CD4-positive, alpha-beta T cell treated with Interleukin-6 at 100 ng/mL for 8 hours (primary cell): ENCODE measurements at places on chromosomes 6 and 20.

GRCh38 chr6:68343901-68344300 lies 291.2 kb upstream of the ADGRB3 start:
- no peak for DNase-seq

DNA sequence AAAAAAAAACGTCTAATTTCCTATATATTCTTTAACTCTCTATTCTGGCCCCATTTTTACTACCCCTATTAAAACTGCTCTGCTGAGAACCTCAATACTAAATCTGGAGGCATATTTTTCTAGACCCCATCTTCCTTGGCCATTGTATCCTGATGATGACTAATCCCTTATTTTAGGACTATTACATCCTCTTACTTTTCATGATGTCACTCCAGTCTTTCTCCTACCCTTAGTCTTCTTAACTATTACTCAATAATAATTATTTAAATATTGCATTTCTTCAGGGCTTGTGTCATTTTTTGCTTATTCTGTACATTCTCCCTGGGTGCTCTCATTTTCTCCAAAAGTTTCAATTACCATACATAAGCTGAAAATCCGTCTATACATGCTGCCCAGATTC lies 6.4 kb downstream of the FBXO30 start:
- no peak for DNase-seq

DNA sequence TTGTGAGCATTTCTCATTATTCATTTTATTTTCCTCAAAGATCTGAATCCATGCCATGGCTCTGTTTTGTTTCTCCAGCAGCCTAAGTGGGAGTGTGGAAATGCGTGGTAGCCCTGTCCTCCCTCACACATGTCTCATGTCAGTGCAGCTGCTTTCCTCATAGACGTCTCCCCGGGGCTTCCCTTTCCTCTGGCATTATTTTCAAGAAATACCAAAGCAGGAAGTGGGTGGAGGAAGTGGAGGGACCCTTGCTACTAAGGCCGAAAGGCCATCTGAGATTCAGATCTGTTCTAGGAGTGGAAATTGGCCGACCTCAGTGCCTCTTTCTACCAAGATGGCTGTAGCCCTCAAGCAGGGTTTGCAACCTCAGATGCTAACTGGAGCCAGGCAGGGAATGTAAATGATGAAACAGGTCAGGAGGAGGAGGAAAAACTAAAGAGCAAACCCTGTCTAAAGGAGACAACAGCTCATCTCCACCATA lies 420.9 kb upstream of the PLCB4 start:
- no peak for DNase-seq

DNA sequence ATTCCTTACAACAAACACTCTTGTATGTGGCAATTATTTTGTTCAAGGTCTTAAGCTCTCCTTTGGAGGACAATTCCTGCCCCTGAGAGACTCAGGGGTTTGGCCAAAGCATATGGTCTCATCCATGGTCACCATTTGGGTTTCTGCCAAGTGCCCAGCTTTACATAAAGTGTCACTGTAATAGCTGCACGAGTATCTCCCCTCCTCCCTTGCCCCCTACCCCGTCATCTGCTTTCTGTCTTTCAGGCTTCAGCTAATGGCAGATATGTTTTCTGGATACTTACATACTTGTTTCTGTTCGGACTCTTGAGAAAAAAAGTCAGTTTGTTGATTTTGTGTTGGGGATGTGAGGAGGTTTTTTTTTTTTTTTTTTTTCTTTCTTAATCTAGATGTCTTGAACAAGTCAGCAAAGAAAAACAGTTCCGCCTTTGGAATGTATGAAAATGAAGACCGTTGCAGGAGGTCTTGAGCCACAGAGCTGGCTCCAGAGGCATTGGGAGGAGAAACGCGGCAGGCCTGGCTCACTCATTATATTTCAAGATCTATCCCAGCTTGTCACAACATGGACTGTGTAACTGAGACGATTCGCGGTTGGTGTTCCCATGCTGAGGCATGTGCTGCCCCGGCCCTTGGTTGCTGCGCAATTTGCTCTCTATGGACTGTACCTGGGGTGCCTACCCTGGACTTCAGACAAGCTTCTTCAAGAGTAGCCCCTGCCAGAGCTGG lies 32.6 kb upstream of the STX16 start:
- DNase-seq, result no peak

DNA sequence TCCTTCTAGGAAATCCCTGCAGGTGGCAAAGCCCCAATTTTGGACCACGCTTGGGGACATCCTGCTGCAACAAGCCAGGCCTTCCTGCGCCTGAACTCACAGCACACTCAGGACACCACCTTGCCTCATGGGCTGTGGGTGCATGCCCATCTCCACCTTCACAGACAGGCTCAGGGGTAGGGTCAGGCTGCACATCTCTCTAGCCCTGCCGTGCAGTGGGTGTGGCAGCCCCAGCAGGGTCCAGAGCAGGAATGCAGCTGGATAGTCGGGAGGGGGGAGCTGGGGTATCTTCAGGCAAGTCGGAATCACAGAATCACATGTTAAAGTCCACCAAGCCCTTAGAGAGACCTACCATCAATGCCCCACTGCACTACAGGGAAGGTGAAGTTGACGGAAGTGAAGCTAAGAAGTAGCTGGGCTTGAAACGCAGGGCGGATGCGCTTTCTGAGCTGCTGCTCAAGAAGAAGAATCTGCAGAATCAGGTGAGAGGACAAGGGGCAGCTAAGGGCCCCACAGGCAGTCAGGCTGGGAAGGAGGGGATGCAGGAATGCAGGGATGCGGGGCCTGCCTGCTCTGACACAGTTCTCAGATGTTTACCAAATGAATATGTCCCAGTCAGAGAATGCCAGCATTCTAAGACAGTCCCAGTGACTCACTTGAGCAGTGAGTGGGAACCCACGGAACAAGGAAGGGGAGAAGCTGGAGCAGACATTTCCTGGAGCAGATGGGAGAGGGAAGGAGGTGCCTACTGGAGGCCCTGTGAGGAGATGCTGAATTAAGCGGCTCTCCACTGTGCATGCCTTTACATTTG lies 11.3 kb downstream of the SERPINB6 start:
- no peak for DNase-seq

DNA sequence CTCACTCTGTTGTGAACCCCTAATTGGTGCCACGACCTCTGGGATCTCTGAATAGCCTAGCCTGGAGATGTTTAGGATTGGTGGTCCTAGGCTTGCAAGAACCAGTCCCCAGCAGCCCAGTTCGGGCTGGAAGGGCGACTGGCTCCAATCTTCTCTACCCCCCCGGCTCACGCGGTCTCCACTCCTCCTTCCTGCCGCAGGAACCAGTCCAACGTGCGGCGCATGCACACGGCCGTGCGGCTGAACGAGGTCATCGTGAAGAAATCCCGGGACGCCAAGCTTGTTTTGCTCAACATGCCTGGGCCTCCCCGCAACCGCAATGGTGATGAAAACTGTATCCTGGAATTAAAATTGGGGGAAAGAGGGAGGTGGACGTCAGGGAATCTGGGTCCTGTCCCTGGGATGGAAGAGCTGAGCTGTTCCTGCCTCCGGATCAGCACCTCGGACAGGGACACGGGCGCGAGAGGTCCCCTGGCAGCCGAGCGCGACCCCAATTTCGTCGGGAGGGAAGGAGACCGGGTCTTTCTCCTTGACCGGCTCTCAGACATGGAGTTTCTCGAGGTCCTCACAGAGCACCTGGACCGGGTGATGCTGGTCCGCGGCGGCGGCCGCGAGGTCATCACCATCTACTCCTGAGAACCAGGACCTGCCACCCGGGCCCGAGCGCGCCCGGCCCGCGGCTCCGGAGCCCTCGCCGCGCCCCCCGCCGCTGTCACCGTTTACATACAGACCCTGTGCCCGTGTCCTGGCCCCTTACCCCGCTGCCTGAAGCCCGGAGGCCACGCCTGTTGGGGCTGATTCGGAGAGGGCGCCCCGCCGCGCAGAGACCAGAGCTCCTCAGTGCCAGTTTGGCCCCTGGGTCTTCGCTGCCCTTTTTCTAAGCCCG lies 28.2 kb downstream of the SLC12A5 start:
- DNase-seq, result no peak

DNA sequence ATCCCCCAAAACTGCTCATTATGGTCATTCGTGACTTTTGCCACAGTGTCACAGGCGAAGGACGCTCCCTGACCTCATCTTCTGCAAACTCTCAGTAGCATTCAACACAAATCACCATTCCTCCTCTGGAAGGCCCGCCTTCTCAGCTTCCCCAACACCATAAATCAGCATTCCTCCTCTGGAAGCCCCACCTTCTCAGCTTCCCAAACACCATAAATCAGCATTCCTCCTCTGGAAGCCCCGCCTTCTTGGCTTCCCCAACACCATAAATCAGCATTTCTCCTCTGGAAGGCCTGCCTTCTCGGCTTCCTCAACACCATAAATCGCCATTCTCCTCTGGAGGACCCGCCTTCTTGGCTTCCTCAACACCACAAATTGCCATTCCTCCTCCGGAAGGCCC lies 288.0 kb upstream of the AGPAT4 start:
- DNase-seq, result no peak

- DNase-seq, result no peak
Measured at GRCh38 chr6:16124198-16125180, 4.4 kb upstream of the MYLIP start.

GRCh38 chr20:18686696-18687095 lies 98.8 kb downstream of the DTD1 start:
- DNase-seq, result no peak

DNA sequence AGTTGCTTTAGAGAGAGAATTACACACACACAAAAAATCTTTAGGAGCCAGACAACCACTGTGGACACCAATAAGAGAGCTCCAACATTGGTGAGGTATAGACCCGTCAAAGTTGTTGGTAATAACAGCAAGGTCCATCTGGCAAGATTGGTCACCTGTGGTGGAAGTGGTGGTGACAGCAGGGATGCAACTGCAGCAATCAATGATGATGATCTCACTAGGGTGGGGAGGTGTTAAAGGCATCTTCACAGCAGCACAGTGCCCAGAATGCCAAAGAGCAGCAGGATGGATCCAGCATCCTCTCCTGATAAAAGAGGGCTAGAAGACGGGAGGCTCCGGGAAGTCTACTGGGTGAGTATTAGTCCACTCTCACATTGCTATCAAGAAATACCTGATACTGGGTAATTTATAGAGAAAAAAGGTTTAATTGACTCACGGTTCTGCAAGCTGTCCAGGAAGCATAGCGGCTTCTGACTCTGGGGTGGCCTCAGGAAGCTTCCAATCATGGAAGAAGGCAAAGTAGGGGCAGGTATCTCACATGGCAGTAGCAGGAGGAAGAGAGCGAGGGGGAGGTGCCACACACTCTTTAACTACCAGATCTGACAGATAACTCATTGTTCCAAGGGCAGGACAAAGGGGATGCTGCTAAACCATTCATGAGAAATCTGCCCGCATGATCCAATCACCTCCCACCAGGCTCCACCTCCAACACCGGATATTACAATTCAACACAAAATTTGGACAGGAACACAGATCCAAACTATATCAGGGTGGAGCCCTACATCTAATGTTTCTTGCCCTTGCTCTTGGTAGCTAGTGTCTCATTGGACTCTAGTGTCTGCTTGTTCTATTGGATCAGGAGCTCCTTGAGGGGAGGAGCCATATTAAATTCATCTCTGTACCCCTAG lies 48.9 kb downstream of the KLHL31 start:
- no peak for DNase-seq

DNA sequence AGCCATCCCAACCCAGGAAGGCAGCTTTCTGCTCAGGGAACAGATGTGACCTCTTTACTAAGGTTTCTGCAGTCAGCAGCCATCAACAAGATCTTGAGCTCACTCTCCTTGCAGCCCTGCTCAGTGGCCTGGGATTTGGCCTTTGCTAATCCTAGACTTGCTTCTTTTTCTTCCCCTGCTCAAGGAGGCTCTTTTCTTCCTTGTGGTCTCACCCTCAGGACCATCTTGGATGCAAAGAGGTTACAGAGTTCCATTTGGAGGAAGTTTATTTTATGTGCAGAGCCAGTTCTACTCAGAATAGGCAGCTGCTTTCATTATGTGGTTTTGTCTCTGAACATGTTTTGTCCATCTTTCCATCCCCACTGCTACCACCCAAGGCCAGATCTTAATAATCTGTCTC lies 49.3 kb downstream of the RALY start:
- DNase-seq, result no peak

GRCh38 chr6:77204555-77204954 lies 258.7 kb downstream of the HTR1B start:
- DNase-seq, result no peak

DNA sequence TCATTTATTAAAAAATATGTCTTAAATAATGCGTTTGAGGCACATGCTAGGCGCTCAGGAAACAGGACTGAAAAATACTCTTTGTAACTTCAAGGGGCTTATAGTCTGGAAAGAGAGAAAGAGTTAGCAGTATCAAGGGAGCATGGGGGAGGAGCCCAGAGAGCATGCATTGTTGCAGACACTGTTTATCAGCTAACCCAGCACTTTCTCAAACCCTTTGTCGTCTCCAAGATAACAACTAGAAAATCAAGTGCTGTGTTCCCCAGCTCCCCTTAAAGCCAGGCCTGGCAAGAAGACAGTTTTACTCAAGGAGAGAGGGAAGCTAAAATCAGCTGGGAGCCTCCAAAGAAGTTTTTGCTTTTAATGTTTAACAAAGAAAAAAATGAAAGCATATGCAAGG lies 98.4 kb downstream of the PERP start:
- no peak for DNase-seq

GRCh38 chr20:24461848-24462247 lies 7.6 kb upstream of the SYNDIG1 start:
- DNase-seq, result no peak

- DNase-seq, result no peak
Measured at GRCh38 chr20:51379601-51380341, 162.7 kb downstream of the NFATC2 start.

DNA sequence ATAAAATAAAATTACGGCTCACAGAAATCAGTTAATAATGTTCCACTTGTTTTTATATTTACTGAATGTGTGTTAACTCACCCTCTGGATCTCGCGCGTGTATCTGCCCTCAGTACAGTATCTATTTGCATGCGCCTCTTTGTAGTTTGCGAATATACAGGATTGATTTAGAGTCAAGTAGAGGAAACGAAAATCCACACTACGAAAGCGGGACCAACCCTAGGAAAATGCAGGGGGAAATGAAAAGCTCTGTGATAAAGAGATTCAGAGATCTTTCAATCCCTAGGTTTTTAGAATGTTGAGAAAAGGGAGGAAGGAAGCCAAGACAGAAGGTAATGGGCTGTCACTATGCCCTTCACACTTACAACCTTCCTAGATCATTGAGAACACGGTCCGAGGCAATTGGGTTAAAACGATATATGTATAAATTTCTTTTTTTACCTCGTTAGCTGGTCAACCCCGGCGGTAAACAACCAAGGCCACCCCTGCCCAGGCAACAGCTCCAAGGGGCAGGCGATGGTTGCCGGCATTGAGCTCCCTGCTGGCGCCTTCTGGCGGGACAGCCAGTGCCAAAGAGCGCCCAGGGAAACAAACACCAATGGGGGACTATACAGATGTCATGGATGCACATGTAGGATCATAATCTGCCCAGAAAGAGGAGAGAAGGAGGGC lies 792 bp upstream of the FUT9 start:
- no peak for DNase-seq
